ENCODE measurements at places on chromosomes 1 and 21. TPM values are rescaled to one million over a fixed set of nuclear protein-coding genes. Genes with fewer than 3 reads are reported as not detected.

The ITGB2 gene
- 294 TPM for total RNA-seq

The CFAP57 gene
- not detected for total RNA-seq

The GUCA2A gene
- not detected for total RNA-seq

The ARMH1 gene
- total RNA-seq = 99.8 TPM

The TIE1 gene
- total RNA-seq = 0.64 TPM

The PTAFR gene
- 0.24 TPM for total RNA-seq

The CCDC27 gene
- not detected for total RNA-seq

The AMY1C gene
- total RNA-seq = not detected

The HOOK1 gene
- 2.4 TPM for total RNA-seq

The TMIGD3 gene
- total RNA-seq = not detected

The HSF2BP gene
- 1.2 TPM for total RNA-seq
